ENCODE measurements at places on chromosomes 4 and X. TPM values are rescaled to one million over a fixed set of nuclear protein-coding genes. Genes with fewer than 3 reads are reported as not detected.
A peak's percentile ranks its signal among the peaks of the same experiment; 100 is the strongest.

FAM184B gene
- not detected for total RNA-seq

PABPC5 gene
- 3.8 TPM for total RNA-seq

EDNRA gene
- 6.1 TPM for total RNA-seq

STPG2 gene
- 1.5 TPM for total RNA-seq

NDNF gene
- 3.5 TPM for total RNA-seq

PHEX gene
- 6.6 TPM for total RNA-seq

GRCh38 chr4:10962246-10962645 is 277.7 kb upstream of the CLNK start:
- DNase-seq, result no peak

- peak; percentile 71 for DNase-seq
Observed at GRCh38 chrX:154804957-154805695, at the start of gene MPP1. TSS of gene MPP1 (minus strand) at chrX:154805485. CDS start at chrX:154805373, 112 bp downstream.

DNA sequence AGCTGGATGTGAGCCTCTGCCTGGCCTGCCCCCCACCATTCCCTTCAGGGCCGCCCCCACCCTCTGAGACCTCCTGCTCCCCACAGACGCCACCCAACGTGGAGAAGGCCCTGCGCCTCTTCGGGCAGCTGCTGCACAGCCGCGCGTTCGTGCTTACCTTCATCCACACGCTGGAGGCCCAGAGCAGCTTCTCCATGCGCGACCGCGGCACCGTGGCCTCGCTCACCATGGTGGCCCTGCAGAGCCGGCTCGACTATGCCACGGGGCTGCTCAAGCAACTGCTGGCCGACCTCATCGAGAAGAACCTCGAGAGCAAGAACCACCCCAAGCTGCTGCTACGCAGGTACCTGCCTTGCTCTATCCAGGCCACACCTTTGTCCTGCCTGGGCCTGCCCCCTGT is 10.1 kb downstream of the PLXNA3 start:
- DNase-seq, result no peak

- DNase-seq, result no peak
Observed at GRCh38 chrX:82945332-82945731, 562.8 kb upstream of the POU3F4 start.

GRCh38 chr4:6111354-6111960 is 88.9 kb downstream of the JAKMIP1 start:
- no peak for DNase-seq

DNA sequence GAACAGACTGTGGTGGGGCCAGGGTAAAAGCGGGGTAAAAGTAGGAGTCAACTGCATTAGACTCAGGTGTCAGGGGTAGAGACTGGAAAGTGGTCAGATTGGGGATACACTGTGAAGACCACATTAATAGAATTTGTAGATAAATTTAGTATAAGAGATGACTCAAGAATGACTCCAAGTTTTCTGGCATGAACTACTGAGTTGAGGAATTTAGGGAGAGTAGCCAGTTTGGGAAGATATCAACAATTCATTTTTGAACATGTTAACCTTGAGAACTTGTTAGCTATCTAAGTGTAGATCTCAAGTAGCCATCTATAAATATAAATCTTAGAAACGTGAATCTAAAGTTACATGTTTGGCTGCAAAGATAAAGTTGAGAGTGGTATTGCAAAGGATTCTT is 206.9 kb upstream of the HCCS start:
- no peak for DNase-seq

DNA sequence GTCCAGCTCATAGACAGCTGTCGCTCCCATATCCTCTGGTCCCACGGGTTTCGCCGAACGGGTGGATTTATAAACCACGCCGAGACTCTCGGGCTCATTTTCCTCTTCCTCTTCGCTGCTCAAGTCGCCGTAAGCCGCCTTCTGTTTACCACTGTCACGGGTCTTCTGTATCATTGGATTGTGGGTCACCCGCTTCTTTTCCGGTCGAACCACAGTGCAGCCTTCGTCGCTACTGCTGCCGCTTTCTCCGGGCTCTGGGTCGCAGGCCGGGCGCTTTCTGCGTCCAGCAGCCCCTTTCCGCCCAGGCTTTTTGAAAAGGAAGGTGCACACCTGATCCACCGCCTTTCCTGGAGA is 311 bp downstream of the RNF113A start:
- DNase-seq, result no peak

DNA sequence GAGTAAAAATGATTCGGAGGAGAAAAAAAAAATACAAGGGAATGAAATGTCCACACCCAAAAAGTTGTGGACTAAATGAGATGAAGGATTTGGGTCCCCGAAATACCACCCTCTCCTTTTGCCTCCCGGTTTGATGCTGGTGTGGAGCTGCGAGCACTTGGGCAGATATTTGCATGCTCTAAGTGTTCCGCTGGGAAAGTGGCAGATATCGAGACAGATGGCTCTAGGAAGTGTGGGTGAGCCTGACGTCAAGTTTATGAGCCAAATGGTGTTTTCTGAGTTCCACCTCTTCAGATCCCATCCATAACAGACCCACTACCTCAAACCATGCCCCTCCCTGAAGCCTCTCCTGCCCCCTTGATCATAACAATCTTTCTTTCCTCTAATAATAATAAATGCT is 228.6 kb downstream of the QDPR start:
- DNase-seq, result no peak

GRCh38 chr4:59060895-59061294 is 1950.7 kb upstream of the IGFBP7 start:
- DNase-seq, result no peak

DNA sequence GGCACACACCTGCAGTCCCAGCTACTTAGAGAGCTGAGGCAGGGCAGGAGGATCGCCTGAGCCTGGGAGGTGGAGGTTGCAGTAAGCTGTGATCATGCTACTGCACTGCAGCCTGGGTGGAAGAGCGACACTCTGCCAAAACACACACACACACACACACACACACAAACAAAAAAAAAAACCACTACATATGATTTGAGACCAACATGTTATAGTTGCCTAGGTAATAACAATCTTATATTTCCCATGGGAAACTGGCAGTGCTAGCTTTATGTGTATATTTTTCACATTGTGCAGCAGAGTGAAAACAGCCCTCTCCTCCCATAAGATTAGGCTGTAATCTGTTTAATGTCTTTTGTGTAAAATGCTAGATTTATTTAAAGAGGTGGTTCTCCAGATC is 3.1 kb upstream of the FAM241A start:
- DNase-seq, result no peak

DNA sequence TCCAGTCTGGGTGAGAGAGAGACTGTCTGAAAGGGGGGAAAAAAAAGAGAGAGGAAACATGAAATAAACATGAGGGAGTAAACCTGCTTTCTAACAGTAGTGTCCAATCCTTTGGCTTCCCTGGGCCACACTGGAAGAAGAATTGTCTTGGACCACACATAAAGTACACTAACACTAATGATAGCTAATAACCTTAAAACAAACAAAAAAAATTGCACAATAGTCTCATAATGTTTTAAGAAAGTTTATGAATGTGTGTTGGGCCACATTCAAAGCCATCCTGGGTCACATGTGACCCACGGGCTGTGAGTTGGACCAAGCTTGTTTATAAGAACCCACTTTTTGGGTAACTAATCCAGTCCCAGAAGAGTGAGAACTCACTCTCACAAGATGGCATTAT is 30.3 kb downstream of the PDS5A start:
- DNase-seq, result no peak

DNA sequence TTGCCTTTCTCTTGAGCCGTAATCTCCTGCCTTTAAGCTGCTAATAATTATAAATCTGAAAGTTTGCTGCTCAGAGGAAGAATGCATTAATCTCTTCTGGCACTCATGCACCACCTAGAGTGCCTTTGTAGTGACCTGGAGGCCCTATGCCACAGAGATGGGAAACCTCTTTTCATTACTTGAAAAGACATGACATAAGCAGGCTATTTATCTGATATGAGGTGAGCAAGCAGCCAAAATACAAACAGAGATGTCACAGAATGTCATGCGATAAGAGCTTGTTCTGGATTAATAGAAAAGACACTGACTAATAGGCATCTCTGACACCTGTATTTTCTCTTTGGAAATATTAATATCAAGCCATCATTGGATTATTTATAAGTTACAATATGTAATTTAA is 42.3 kb downstream of the GABRB1 start:
- DNase-seq, result no peak

- no peak for DNase-seq
Observed at GRCh38 chrX:106802063-106802387, 448 bp upstream of the TBC1D8B start.

- DNase-seq, result no peak
Observed at GRCh38 chr4:34469516-34469915, 1774.8 kb downstream of the ARAP2 start.

- DNase-seq, result no peak
Observed at GRCh38 chr4:785332-786073, 40.4 kb downstream of the CPLX1 start.

- DNase-seq, result no peak
Observed at GRCh38 chr4:48180234-48180633, 46.2 kb upstream of the TXK start.

DNA sequence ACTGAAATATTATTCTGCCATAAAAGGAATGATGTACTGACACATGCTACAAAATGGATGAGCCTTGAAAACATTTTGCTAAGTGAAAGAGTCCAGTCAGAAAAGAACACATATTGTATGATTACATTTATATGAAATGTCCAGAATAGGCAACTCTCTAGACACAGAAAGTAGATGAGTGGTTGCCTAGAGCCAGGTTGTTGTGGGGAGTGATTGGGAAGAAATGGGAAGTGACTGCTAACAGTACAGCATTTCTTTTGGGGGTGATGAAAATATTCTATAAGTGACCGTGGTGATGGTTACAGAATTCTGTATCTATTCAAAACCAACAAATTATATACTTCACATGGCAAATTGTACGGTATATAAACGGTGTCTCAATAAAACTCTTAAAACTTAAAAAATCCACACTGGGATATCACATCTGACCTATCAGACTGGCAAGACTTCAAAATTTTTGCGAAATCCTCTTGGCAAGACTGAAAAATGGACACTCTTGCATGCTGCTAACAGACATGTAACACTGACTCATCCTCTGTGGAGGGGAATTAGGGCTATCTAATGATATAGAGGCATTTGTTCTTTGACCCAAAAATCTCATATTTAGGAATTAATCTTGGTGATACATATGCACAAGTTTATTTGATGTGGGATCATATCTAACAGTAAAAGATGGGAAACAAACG is 71.8 kb downstream of the FAM13A start:
- no peak for DNase-seq

DNA sequence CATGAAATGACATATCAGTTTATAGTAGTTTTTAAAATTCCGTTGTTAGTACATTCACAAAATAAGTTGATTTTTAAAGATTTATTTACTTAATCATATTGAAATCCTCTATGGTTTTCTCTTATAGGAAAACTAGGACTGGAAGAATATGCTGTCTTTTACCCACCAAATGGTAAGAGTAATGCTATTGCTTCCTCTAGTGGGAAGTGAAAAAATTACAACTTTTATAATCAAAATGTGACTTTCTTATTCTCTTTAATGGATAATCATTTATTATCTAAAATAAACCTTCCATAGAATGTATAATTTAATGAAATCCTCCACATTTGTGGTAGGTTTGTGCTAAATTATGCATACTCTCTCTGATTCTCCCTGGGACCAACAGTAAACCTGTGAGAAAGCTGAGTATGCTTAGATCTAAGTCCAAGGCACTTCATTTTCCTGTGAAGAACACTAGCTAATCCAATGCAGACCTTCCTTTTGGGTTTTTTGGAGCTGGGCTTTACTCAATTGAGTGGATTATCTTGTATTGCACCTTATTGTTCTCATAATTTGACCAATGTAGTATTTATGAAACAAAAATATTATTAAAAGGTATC is 136.2 kb downstream of the TBC1D19 start:
- no peak for DNase-seq

GRCh38 chr4:181468451-181468850 is 774.8 kb upstream of the TENM3 start:
- no peak for DNase-seq

GRCh38 chrX:45758738-45759397 is 558.2 kb upstream of the DIPK2B start:
- no peak for DNase-seq

DNA sequence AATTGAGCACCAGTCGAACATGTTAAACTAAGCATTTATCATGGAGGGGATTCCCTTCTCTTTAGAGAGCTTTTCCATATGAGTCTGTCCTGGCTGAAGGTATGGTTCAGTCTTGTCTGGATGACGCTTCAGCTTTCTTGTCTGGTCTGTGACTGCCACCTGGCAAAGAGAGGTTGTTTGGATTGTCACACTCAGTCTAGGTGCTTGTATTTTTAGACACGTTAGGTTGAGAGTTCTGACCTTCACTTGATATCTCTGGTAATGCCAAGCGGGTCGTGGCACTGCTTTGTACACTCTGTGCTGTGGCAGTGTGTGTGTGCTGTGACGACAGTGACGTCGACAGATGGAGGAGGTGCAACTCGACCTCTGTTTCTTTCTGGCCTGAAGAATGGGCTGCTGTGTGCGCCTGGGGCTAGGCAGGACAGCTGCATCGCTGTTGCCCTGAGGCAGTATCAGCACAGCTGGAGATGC is 12.6 kb downstream of the NOCT start:
- DNase-seq, result peak; percentile 92

GRCh38 chr4:100117750-100118149 is 72.5 kb downstream of the DDIT4L start:
- no peak for DNase-seq

DNA sequence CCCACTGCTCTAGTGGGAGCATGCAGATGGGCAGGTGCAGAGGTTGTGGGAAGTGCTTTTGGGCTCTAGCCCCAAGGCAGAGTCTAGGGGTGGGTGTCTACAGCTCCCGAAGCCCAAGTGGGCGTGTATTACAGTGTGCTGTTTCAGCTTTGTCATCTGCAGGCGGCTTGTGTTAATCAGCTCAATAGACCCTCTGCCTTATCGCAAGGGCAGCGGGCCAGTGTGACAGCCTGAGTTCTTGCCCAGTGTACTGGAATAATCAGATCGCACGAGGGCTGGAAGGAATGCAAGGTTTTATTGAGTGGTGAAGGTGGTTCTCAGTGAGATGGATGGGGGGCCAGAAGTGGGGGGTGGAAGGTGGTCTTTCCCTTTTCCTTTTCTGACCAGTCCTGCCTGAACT is 529.4 kb upstream of the AMOT start:
- DNase-seq, result no peak

DNA sequence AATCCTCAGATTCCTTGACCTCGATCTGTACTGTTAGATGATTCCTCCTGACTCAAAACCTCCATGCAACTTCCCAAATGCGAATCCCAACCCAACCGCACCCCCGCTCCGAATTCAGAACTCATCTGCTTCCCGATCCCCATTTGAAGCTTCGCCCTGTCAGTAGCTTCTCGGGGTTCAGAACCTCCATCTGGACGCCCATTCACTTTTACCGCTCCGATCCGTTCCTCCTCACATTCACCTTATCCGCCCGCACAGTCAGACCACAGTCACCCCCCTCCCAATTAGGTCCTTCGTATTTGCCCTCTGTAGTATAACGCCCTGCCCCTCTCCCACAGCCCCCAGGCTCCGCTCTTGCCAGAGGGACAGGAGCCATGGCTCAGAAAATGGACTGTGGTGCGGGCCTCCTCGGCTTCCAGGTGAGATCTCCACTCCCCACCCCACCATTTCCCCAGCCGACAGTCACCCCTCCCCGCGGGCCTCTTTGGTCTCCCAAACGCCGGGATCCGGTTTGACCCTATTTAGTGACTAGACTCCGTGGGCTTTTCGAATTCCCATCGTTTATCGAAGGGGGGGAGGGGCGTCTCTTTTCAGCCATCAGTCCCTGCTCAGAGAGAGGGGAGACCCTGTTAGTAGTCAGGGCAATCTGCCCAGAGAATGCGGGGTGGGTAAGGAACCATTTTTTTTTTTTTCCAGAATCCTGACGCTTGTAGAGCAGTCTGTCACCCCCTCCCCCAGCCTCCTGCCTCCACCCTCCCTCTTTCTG is 691 bp downstream of the MAGED1 start:
- DNase-seq, result peak; percentile 54
